ENCODE measurements at places on chromosomes 16 and 17.

DNA sequence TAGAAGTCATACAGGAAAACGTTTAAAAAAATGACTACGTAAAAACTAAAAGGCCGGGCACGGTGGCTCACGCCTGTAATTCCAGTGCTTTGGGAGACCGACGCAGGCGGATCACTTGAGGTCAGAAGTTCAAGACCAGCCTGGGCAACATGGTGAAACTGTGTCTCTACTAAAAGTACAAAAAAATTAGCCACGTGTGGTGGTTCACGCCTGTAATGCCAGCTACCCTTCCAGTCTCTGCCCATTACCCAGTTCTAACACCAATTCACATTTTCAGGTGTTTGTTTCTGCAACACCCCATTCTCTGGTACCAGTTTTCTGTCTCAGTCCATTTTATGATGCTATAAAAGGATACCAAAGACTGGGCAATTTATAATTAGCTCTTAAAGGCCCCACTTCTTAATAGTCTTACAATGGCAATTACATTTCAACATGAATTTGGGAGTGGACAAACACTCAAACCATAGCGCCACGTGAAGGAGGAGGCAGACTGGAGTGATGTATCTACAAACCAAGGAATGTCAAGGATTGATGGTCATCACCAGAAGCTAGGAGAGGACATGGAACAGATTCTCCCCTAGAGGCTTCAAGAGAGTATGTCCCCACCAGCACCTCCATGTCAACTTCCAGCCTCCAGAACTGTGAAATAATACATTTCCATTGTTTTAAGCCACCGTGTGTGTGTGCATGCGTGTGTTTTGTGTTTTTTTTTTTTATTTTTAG, 791 bp upstream of the C17orf75 start:
- DNase-seq = no peak

DNA sequence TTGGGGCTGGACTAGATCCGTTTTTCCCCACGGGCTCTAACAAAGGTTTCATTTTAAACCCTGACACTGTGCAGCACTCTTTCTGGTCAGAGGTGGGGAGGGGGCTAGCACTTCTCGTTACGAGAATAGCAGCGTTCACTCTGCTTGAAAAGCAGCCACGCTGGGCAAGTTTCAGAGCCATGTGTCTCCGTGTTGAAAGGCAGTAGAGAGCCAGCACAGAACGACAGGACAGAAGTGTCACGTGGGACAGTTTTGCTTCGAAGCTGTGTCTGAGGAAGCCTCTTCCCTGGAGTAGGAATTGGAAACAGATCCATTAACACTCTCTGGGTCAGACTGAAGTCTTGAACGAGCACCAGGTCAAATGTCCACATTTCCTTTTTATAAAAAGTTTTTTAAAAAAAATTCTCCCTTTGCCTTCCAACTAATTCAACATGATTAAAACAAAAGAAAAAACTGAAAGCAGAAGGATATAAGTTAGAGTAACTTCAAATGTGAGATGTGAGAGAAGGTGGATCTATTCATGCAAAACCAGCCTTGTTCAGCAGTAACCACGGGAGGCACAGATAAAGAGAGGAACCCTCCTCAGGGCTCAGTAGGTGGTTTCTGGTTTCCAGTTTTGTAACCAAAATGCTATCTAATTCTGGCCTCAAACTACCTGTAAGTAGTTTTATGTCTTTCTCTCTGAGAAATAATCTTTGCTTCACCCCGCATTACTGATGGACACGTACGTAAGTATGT, 65.0 kb downstream of the SMG6 start:
- peak; percentile 62 for DNase-seq

DNA sequence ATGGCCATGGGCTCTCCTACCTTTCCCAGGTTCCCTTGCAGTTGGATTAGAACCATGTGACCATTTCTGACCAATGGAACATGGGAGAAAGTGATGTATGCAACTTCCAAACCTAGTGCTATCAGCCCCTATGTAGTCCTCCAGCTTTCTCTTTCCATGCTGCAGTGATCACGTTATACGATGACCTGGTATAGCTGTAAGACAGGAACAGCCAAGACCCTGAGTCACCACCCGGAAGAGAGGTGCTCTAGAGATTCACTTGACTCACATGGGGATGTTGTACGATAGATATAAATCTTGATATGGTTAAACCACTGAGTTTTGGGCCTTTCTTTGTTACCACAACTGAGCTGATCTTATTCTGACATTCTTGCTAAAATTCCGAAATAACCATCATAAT, 65.1 kb downstream of the NOG start:
- DNase-seq = no peak

DNA sequence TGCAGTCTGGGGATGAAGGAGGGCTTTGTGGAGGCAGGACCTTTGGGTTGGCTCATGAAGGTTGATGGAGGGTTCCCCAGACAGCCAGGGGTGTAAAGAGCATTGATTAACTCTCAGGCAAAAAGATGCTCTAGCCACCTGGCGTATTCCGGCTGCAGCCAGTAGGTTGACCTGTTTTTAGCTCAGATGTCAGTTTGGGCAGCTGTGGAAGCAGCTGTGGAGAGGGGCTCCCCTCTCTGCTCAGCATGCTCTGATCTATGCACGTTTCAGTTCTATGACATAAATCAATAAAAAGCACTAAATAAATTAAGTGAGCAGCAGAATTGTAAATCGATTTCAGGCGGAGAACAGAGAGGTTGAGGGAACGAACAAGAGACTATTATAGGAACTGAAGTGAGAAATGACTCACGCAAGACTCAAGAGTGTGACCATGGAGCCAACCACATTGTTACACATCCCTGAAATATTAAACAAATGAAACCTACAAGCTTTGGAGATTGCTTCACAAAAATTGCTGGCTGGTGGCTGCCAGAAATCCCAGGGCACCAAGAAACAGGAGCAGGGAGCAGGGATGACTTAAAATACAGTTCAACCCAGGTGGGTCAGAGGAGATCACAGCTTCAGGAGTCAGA, 111.9 kb downstream of the GSG1L start:
- DNase-seq = no peak

DNA sequence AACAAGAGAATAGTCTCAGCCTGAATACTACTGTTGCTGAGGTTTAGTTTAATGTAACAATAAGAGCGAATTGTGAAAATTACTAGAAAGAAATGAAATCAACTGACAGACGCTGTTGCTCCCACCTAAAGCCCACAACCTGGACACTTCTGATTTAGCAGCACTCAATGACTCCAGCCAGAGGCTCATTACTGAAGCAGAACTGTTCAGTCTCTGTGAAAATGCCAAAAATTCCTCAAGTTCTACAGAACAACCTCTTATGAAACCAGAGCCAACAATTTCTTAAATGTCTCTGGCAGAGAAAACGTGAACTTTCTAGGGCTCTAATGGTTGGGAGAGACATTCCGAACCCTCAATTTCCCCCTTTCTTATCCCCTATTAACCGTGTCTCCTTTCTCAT, 9.9 kb downstream of the PSME3IP1 start:
- DNase-seq = no peak
